ENCODE measurements at places on chromosomes 5 and 9. TPM values are rescaled to one million over a fixed set of nuclear protein-coding genes. Genes with fewer than 3 reads are reported as not detected.

Gene SHOC1
- polyA plus RNA-seq: 0.05 TPM

Gene ELAVL2
- 0.54 TPM for polyA plus RNA-seq

Gene DBH
- polyA plus RNA-seq: 0.98 TPM

Gene KIF12
- 0.11 TPM for polyA plus RNA-seq

Gene RLN2
- 0.25 TPM for polyA plus RNA-seq

Data from urinary bladder (tissue), 4 donors.